ENCODE measurements at places on chromosomes 12 and 14. TPM values are rescaled to one million over a fixed set of nuclear protein-coding genes. Genes with fewer than 3 reads are reported as not detected.

Gene GALC
- 28.4 TPM for total RNA-seq

Gene CCDC177
- total RNA-seq = 0.12 TPM

Gene TMTC1
- 40.9 TPM for total RNA-seq

Gene FAM90A1
- total RNA-seq = 0.09 TPM

Gene CTDSP2
- 151 TPM for total RNA-seq

Data from pericardium fibroblast (primary cell).